ENCODE measurements at places on chromosomes 13 and 19. TPM values are rescaled to one million over a fixed set of nuclear protein-coding genes. Genes with fewer than 3 reads are reported as not detected.

DNA sequence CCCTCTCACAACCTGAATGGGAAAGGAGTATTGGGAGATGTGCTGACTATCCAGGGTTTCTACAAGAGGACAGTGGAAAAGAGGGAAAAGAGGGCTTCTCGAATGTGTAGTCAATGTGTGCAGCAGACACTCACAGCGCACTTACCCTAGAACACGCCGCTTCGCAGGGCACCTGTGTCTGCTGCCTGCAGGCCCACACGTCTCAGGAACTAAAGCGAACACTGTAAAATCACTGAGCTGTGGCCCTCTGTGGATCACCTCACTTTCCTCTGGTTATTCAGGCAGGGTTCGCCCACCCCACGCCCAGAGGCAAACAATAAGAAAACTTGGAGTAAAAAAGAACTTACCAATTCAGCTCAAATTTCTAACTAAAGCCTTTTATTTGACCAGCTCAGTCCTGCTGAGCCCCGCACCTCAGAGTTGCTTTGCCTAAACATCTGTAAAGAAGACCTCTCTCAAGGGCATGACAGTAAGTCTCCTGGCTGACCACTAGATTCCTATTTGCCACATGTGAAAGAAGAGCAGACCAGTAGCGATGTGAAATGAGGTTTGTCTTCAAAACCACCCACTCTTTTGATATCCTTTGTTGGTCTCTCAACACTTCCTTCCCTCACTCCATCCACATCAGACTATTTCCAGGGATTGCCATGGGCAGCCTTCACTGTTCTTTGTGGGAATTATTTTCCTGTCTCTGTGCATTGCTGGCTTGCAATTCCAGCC lies 19.3 kb upstream of the DOCK9 start:
- no peak for DNase-seq

DNA sequence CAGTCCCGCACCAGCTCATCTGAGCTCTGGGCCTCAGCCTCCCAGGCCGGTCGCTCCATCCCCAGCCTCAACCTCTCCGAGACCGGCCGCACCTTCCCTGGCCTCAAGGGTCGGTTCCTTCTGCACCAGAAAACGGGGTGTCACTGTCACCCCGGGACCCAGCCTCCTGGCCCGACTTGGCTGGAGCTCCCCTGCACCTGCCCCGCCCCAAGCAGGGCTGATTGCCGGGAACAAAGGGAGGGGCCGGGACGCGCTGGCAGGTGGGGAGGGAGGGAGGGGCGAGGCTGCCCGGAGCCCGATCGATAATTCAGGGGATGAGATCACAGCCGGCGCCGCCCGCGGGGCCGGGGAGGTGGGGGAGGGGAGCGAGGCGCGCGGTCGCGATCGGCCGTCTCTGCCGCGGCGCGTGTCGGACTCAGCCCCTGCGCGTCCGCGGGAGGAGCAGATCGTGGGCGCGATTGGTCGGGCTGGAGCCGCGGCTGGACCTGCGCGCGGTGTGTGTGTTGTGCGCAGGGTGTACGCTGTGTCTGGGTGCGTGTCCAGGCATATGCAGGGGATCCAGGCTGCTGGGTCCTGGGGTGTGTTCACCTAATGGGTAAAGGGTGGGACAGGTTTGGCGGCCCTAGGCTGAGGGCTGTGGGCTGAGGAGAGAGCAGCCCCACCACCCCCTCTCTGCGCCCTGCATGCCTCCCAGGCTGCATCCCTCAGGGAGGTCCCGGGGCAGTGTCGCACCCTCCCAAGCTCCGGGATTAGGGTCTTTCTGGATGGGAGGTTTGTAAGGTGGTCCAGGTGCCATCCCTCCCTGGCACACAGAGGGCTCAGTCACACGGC lies 1.1 kb upstream of the SHC2 start:
- DNase-seq: no peak

DNA sequence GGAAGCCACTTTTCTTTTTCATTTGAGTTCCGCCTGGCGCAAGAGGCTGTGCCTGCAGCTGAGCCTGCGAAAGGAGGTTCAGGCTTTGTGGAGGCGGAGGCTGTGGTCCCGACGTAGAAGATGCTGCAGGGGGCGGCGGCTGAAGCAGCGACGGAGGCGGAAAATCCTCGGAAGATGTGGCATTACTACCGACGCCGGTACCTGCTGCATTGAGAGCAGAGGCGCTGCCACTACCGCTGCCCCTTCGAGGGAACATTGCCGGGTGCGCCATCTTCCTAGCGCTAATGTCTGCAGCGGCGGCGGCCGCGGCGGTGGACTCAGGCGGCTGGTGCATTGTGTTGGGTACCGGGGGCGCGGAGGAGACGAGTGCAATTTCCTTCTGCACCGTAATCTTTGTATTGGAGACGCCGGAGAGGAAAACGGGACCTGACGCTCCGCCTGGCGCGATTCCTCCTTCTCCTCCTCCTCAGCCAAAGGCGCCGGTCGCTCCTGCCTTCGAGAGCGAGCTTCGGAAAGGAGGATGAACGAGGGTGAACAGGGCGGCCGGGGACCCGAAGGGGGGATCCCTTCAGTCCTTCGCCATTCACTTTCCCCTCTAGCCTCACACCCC lies at the start of gene TSC22D1:
Gene TSC22D1 (minus strand): TSS at position 590 of the 610 bp plus-strand sequence. CDS start 256 bp downstream, at position 334.
- peak; percentile 41 for DNase-seq

DNA sequence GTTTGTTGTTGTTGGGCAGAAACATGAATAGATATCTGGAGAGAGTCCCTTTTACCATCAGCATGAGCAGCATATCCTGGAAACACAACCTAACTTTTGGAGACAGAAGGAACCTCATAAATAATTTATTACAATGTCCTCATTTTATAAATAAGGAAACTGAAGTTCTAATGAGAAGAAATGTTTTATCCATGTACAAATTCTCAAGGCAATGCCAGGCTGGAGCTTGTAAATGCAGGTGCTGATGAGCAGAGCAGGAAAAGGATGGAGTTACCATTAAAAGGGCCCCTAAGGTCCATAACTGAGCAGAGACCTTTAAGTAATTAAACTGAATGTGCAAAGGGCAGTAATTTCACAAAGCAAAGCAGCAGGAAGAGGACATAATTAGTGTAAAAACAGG lies 17.3 kb downstream of the LCP1 start:
- no peak for DNase-seq

Gene CGB5
- not detected for polyA plus RNA-seq

Gene UNC13A
- 0.03 TPM for polyA plus RNA-seq

Gene KLK12
- not detected for polyA plus RNA-seq

Measured in heart right ventricle (tissue), 16 donors.